ENCODE measurements at places on chromosomes 5 and 9.

DNA sequence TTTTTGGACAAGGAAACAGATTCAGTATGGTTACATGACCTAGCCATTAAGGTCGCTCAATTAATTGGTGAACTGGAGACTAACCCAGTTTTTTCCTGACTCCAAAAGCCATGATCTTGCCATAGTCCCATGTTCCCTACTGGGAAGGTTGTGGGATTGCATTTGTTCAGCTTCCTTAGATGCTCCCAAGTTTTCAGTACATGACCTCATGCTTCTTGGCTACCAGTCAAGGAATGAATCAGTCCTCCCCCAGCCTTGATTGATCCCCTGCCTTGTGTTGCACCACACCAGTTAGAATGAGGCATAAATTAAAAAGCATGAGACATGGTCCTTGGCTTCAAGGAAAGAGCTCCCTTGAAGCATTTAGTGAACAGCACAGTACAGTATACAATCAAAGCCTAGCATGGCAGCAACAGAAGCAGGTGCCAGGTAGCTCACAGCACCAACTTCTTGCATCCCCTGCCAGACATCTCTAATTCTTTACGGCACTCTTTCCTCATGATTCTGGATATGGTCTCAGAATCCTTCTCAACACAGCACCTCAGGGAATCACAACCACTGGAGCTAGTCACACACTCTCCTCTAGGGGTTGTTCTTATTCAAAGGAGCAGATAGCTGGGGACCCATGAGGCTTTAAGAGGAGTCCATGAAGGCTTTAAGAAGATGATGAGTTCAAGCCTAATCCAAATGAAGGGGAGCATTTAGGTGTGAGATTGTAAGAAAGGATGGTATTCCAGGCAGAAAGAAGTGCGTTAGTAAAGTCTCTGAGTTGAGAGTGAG lies 295.5 kb upstream of the CLINT1 start:
- no peak for DNase-seq

GRCh38 chr9:81028504-81028903 lies 660.8 kb downstream of the TLE1 start:
- no peak for DNase-seq

DNA sequence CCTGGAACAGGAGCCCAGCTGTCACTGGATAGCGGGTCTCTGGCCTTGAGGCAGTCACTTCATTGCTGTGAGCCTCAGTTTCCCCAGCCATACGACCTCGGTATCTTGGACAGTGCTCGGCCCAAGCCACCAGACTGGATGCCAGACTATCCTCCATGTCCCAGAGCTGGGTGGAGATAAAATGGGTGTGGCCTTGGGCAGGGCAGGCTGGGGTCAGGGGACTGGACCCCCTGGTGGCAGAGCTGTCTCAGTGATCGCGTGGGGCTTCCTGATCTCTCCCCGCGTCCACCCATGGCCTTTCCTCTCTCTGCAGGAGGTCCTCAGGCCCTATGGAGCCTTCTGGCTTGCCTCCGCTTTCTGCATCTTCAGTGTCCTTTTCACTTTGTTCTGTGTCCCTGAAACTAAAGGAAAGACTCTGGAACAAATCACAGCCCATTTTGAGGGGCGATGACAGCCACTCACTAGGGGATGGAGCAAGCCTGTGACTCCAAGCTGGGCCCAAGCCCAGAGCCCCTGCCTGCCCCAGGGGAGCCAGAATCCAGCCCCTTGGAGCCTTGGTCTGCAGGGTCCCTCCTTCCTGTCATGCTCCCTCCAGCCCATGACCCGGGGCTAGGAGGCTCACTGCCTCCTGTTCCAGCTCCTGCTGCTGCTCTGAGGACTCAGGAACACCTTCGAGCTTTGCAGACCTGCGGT lies 10.0 kb downstream of the SLC2A8 start:
- DNase-seq, result no peak

DNA sequence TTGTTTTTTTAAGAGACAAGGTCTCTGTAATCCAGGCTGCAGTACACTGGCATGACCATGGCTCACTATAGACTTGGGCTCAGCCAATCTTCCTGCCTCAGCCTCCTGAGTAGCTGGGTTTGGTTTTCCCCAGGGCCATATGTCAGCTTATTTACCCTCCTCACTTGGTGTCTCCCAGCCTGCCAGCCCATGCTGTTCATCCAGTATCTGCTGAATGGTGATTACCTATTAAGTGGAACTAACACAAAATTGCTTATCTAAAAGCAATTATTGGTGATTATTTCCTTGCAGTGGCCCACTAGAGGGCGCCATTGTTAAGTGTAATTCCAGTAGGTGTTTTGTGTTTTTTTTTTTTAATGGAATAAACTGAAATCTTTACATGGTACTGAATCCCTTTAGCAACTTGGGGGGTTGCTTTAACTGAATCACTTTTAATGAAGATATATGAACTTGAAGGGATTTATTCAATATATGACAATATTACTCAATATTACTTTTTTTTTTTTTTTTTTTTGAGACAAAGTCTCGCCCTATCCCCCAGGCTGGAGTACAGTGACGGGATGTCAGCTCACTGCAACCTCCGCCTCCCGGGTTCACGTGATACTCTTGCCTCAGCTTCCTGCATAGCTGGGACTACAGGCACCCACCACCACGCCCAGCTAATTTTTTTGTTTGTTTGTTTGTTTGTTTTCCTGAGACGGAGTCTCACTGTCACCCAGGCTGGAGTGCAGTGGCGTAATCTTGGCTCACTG lies 13.8 kb downstream of the EXOSC2 start:
- DNase-seq, result peak; percentile 47

DNA sequence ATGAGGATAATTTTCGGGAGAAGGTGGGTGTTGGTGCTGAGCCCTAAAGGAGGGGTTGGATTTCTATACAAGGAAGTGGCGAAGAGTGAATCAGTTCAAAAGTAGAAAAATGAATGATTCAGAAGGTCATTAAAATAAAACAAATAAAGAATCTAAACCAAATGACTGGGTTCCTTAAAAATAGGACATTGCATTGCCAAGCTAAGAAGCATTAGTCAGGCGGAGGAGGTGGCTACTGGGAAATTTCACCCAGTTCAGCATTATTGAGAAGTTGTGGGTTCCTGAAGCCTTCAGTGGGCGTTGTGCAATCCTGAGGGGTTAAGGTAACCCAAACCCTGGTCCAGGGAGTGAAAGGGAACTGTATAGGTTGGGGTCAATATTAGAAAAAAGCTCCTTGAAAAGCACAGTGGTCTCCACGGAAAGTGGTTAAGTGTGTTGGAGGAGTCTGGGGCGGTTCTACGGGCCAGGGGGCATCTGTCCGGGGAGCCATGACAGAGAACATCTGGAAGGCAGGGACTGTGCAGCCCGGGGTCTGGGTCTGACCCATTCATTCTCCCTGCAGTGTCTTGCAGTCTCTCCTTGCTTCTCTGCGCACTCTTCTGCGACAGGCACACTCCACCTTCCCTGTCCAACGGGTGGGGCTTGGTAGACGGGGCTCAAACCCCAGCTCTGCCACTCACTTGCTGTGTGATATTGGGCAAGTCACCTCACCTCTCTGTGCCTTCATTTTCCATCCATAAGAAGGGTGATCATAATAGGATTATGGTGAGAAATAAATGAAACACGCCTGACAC lies 27.6 kb upstream of the DUSP1 start:
- no peak for DNase-seq

DNA sequence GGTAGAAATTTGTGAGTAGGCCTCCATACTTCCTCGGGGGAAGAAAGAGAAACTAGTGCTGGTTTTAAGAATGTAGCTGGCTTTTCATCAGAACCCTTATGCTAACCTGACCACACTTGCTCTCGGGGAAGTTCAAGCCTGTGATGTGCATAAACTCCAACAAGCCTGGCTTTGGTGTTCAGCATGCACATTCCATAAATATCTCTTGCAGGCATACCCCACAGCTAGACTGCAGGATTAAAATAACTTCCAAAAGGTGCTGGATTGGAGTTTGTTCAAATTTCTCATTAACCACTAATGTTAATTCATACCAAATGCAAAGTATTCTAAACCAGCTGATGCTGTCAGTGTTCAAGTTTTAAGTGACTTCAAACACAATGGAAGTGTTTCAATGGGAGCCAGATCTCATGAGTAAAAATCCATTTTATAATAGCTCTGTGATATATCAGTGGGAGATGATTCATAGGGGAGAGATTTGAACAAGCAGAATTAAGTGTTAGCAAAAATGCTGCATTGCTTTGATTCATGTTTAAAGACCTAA lies 79.4 kb downstream of the NPR3 start:
- DNase-seq, result no peak

DNA sequence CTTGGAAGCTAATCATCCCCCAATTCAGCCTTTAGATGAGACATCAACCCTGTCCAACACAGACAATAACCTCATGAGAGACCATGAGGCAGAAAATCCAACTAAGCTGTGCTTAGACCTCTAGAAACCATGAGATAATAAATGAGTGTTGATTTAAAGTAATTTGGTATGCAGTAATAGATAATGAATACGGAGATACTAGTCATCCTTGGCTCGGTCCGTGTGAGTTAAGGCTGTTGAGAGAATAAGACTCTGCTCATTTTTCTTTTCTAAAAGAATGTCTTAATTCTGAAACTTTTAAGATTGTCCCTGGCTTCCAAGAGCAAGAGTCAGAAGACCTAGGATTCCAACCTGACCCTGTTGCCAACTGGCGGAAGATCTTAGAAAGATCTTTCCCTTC lies 6.1 kb downstream of the TNC start:
- no peak for DNase-seq

DNA sequence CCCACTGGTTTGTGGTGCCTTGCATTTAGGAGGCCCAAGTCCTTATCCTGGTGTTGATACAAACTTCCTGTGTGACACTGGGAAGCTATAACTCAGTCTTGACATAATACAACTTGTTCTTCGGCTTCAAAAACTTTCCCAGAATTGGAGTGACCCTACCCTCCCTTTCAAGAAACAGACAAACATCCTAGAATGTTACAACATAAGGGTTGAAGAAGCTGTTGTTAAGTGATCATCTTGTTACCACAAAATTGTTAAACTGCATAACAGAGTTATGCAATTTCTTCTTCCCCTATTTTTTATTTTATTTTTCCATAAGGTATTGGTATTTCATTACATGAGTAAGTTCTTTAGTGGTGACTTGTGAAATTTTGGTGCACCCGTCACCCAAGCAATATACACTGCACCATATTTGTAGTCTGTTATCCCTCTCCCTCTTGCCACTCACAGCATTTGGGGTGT lies 21.3 kb downstream of the TLR4 start:
- DNase-seq, result no peak

- DNase-seq, result no peak
Measured at GRCh38 chr5:89055015-89055694, 172.2 kb upstream of the MEF2C start.

- no peak for DNase-seq
Measured at GRCh38 chr9:137294681-137295237, 7.3 kb downstream of the NRARP start.

DNA sequence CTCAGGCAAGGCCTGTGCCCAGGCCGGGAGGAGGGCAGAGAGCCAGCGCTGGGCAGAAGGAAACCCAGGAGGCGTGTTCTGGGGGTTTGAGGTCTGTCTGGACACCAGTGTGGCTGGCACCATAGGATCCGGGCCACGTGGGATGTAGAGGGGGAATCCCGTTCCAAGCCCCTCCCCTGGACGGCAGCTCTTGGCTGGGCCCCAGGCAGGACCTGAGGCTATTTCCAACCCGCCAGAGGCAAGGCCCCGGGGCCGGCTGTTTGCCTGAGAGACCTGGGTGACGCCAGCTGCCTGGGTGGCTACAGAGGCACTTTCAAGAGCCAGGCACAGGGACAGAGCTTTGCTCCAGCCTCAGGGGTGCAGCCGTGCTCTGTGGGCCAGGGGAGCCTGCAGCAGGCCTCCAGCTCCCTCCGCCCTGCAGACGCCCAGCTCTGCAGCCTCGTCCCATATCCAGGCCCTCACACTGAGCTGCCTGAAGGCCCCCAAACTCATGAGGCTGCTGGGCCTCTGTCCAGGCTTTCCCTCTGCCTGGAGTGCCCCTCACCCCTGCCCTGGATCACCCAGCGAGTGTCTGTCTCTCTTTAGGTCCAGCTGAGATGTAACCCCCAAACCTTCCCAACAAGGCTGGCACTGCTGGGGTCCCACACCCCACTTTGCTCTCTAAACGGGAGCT lies 56.6 kb upstream of the EGFL7 start:
- DNase-seq, result no peak

- DNase-seq, result peak; percentile 74
Measured at GRCh38 chr9:131635285-131635684, 90.0 kb downstream of the PRRT1B start.

DNA sequence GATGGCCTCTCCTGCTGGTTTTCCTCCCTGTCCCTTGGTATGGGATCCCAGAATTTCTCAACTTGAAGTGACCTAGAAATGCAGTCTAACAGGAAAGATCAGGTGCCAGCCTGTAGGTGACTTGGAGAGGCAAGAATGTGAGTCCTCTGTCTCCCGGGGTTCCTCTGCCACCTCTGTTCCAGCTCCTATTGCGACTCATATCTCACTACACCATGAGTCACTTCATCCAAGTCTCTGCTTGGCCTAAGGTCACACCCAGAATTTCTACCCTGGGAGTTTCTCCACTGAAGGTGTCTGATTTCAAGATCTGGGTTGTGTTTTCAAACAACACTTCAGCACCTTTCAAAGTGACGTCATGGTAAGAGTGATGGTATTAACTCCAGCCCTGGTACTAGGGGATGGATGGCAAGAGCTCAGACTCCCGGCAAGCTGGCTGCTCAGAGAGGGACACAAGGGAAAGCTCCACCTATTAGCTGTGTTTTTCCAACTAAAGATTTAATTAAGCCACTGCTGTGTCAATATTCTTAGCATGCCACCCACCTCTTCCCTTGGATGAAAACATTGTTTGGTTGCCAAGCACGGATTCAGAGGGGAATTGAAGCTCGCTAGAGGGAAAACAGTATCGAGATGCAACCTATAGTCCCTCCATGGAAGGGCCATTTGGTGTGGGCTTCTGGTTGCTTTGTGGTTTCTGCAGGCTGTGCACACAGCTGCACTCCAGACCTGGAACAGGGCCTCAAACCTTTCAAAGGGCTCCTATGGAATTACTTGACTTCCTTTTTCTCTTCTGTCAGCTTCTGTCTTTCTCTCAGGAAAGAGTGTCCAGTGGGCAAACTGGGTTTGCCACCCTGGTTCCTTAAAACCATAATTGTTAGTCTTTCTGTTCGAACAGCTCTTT lies 205.7 kb downstream of the GAS1 start:
- no peak for DNase-seq

GRCh38 chr9:8903077-8903476 lies 1103.5 kb upstream of the DMAC1 start:
- no peak for DNase-seq

DNA sequence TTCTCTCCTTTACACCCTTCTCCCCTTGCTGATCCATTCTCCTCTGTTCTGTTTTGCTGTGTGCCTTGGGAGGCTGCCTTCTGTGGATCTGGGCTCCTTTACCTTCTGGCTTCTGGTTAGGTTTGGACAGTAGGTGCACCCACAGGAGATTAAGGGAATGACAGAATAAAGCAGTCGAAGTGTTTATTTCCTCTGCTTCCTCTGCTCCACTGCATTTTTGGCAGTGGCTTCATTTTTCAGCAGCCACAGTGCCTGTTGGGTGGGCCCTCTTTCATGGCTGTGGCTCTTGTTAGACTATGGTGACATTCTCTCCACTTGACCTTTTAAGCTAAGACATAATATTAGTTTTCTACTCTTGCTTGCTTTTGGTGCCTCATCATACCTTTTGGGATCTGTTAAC lies 144.1 kb downstream of the CCDC171 start:
- no peak for DNase-seq

GRCh38 chr5:126460459-126460858 lies 37.2 kb downstream of the GRAMD2B start:
- no peak for DNase-seq

GRCh38 chr5:119031905-119032304 lies 39.0 kb upstream of the DMXL1 start:
- DNase-seq, result no peak

- DNase-seq, result no peak
Measured at GRCh38 chr5:2699231-2699630, 52.2 kb downstream of the IRX2 start.

GRCh38 chr9:127159325-127159801 lies 36.9 kb upstream of the ANGPTL2 start:
- DNase-seq, result no peak
